ENCODE measurements at places on chromosomes 1 and 21.

DNA sequence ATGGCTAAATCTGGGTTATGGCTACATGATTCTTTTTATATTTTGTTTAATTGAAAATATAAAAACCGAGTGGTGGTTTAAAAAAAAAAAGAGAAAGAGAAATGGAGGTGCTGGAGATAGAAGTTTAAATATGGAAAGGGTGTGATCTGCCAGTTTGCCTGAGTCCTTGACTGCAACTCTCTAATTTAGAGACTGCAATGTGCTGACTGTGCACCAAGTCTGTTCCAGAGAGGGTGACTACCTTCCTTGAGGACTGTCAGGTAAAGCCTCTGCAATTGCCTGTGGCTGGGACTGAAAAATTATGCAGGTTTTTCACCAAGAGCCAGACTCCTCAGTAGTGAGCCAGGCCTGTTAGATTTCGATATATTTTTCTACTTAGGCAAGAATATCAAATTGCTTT is 1326.3 kb downstream of the BRINP3 start:
- DNase-seq: no peak

DNA sequence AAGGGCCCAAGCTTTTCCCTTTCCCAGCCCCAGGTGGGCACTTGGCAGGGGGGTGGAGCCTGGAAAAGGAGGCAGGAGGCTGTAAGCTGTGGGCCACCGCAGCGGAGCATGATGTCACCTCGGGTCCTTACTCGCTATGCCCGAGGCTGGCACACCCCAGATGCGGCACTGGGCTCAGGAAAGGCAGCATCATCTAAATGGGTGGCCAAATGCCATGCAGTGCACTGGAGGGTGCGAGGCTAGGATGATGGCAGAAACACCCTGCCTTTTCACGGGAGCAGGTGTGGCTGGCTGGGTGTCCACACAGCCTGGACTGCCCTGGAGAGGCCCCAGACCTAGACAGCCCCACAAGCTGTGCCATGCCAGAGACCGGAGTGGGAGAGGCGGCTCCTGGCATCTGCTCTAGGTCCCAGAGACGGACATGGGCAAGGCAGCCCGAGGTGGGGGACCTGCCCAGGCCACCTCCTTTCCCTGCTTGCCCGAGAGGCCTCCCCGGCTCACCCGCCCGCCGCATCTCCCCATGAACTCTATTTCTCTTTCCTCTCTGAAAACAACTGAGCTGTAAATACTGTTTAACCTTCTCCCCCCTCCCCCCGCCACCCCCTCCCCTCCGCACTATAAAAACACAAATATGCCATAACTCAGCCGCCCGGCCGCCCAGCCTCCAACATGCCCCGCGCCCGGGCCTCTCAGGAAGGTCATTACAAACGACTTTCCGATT is 124.7 kb downstream of the CASZ1 start:
- no peak for DNase-seq

- DNase-seq: no peak
These were observed 50.7 kb upstream of the PDE4B start for GRCh38 chr1:65741993-65742392.

GRCh38 chr1:119139857-119140176 is 636 bp downstream of the WARS2 start:
- DNase-seq: no peak

GRCh38 chr1:48582408-48582807 is 110.4 kb upstream of the SPATA6 start:
- no peak for DNase-seq

Measured in stimulated activated CD8-positive, alpha-beta memory T cell treated with anti-CD3 and anti-CD28 coated beads, Interleukin-4, amount 100 ng/mL, for 4 hours (primary cell).